ENCODE measurements at places on chromosomes 6 and 20.

DNA sequence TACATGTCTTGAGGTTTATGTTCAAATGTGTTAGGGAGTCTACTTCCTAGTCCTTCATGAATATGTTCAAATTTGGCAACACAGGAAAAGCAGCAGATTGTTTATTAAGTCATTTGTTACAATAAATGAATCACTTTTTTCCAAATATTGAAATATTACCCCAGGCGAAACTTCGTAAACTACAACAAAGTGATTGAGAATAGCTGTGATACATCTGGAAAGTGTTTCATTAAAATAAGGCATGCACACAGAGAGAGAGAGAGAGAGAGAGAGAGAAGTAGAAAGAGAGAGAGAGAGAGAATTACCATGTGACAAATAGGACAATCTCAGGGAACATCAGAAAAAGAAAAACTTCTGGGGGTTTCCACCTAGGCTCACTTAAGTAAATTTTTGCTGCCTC is 363.1 kb upstream of the PTCHD4 start:
- no peak for DNase-seq

- peak; percentile 41 for DNase-seq
These were observed 127.0 kb upstream of the EDN1 start for GRCh38 chr6:12163149-12163548.

DNA sequence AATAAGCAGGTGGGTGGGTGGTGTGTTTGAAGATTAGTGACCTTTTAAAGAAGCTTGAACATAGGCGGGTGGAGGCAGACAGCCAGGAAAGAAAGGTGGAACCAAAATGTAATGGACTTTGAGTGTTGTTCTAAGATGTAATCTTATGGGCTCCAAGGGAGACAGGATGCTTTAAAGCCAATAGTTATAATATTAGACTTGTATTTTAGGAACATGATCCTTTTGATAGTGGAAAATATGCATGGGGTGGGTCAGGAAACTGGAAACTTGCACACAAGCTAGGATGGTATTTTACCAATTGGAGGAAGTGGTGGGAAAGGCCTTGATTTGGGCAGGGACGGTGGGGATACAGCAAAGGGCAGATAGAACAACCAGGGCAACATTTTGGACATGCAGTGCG is 151.8 kb upstream of the PDE7B start:
- no peak for DNase-seq

GRCh38 chr6:44731485-44732095 is 344.1 kb downstream of the CDC5L start:
- no peak for DNase-seq

DNA sequence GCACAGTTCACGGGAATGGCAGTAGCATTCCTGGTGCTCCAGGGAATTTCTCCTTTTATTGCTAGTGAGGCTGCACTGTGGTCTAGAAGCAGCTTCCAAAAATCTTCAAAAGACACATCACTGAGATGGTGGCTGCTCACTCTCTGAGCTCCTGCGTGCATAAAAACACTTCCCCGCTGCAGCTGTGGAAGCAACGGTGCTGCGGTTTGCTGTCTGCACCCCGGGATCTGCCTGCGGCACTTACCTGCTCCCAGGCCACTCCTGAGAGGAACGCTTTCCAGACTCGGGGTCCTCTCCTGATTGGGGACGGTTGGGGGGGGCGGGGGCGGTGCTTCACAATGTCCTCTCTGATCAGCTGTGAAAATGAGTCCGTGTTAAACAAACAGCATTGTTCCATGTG is 77.9 kb downstream of the TMEM242 start:
- no peak for DNase-seq

DNA sequence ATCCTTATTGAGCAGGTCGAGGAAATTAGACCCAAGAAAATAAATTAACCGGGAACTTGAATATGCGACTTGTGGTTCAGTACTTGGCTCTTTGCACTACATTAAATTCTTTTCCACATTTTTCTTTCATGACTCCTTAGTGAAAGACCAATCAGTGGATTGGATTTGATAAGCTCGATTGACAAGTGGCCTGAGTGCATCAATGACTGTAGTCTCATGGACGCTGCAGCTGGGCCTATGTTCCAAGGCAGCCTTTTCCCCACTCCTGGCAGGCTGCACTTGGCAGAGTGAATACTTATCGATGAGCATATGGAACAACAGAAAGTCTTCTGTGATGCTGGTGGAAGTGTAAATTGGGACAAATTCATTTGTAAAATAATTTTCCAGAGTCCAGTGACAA is 210.8 kb upstream of the EXOC2 start:
- no peak for DNase-seq

GRCh38 chr6:164166996-164167395 is 752.5 kb downstream of the QKI start:
- no peak for DNase-seq

DNA sequence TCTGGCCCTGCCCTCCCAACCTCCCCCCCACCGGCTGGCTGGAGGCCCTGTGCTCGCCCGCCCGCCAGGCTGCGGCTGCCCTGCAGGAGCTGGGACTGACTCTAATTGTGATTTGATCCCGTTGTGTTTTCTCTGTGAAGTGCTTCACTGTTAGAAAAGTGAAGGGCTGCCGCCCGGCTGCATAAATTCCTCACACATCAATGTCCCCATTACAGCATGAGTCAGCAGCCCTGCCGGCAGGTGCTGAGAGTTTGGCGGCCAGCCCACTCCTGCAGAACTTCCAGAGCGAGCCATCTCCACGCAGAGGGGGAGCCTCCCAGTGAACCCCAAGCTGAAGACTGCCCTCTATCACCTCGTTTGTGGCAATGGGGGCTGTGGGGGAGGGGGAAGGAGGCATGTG is 137.9 kb downstream of the DLL1 start:
- no peak for DNase-seq

DNA sequence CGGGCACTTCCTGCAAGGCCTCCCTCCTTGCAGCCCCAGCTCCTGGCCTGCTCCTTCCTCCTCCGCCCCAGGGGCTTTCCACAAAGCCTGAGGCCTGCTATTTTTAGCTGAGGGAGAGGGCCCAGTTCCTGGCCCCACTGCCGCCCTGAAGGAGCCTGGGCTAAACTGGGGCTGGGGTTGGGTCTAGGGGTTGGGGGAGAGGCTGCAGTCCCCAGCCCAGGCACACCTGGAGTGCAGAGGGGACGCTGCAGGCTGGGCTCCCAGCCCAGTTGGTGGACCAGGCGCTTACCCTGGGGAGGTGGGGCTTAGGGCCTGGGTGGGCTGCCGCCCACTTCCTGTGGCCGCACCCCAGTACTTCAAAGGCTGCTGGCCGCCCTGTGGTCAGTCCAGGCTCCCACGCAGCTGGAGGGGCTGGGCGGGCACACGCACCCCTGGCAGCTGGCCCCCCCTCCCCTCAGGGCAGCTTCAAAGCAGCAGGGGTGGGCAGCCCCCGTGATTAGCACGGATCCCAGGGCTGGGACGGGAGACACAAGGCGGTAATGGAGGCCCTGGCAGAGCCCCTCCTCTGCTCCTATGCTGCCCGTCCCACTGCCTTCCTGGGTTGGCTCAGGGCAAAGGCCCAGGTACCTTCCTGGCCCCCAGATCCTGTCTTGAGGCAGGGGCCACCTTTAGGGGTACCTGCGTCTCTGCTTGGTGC is 7.1 kb upstream of the ABHD16B start:
- DNase-seq: peak; percentile 78

GRCh38 chr6:44333273-44333919 is 9.1 kb upstream of the SPATS1 start:
- DNase-seq: no peak

DNA sequence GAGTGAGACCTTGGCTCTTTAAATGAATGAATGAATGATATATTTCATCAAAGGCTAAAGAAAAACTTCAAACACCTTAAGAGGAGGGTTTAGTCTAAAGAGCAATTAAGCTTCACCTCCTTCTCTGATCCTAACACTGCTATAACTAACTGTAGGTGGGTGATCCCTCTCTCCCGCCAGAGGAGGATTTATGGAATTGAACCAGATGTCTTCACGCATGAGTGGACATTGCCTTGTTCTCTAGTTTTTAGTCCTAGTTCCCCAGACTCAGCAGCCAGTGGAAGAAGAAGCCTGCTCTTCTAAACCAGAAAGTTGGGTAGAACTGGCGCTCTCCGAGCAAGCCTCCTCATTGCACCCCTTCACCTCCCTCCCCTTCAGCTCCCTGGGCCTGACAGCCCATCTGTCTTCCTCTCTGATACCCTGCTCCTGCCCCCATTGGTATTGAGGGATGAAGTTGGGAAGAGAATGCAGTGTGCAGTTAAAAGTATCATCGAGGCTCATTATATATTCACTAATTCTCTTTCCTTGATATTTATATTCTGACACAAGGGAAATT is 142.7 kb downstream of the ARID1B start:
- no peak for DNase-seq

GRCh38 chr20:49567421-49568277 is at the start of gene PTGIS:
Gene PTGIS, minus strand, starts transcription at chr20:49568137. Its CDS starts 21 bp downstream, at chr20:49568116.
- no peak for DNase-seq

GRCh38 chr6:121849477-121849876 is 414.0 kb downstream of the GJA1 start:
- peak; percentile 28 for DNase-seq

DNA sequence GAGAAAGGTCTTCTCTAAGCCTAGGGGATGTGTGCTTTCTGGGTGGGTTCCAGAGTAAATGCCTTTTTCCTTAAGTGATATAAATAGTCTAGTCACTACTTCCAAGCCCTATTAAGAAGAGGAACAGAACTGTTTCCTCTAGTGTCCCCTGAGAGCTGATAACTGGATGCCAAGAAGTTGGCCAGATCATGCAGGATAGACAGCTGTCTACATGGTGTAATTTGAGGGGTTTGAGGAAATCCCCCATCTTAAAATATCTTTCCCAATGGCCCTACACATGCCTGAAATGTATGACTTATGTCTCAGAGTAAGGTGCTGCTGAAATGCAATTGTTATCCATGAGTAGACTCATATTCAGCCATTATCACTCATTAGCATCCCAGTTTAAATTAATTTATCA is 20.2 kb upstream of the PIM1 start:
- no peak for DNase-seq

DNA sequence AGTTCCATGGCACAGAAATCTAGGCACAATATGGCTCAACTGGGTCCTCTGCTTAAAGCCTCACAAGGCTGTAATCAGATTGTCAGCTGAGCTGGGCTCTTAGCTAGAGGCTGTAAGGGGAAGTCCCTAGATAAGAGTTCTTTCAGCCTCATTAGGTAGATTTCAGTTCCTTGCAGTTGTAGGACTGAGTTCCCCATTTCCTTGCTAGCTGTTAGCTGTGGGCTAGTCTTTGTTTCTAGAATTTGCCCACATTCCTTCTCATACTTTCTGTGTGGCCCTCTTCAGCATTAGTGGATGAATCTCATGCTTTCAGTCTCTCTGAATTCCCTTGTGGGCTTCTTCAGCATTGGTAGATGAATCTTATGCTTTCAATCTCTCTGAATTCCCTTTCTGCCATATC is 71.0 kb upstream of the MRAP2 start:
- DNase-seq: peak; percentile 16

DNA sequence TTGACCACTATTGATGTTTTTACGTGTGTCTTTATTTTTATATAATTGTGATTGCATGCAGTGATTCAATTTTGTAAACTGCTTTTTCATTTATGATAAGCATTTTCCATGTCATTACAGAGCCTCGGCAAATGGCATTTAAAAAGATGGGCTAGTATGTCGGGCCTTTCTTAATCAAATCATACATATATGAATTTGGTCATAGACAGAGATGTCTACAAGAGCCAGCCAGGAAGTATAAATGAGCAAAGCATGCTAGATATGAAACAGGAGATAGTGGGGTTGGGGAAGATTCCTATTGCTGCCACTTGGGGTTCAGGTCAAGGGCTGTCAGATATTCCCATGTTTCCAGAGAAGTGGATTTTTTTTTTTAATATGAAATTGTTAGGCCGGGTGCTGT is 20.0 kb downstream of the KIF3B start:
- DNase-seq: no peak

DNA sequence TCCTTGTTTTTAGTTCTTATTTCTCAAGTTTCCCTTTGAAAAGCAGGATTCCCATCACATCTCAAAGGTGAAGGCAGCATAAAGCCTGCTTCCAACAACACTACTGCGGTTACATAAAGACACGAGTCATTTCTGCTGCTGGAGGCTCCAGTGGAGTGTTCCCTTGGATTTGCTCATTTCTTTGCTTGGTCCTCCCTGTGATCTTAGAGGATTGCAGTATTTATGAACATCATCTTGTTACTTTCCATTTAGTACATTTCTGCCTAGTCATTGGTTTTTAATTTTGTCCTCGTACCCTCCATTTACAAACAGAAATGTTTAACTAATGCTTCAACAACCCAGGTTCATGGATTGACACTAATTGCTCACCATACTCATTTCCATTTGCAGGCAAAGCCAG is 298.8 kb downstream of the ZNF217 start:
- DNase-seq: no peak

DNA sequence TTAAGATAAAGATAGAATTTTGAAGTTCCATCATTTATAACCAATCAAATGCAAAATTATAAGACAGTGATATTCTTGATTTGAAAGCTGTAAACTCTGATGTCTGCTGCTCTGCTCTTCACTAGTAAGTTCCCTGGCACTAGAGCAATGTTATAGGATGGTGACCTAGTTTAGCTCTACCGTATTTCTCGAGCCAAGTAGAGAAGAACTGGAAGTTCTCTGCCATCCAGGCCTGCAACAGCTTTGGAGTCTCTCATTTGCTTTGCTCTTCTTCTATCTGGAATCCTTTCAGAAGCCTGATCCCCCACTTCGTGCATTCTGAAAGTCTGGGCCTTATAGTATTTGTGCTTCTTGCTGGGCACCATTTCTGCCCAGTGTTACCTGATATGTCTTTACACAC is 100.3 kb downstream of the PLCB1 start:
- no peak for DNase-seq

GRCh38 chr6:80425089-80425823 is 318.8 kb downstream of the BCKDHB start:
- no peak for DNase-seq

- no peak for DNase-seq
These were observed 40.5 kb downstream of the RRBP1 start for GRCh38 chr20:17641520-17641964.

All from GM13976 (cell line).